ENCODE measurements at places on chromosomes 7 and 10. TPM values are rescaled to one million over a fixed set of nuclear protein-coding genes. Genes with fewer than 3 reads are reported as not detected.

DNA sequence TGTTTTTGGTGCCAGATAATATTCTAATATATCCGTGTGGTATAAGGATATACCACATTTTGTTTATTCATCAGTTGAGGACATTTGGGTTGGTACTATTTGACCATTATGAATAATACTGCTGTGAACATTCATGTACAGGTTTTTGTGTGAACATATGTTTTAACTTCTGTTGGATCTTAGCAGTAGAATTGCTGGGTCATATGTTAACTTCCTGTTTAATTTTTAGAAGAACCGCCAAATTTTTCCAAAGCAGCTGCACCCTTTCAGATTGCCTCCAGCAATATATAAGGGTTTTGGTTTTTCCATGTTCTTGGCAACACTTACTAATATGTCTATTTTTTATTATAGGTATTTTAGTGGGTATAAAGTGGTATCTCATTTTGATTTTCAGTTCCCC, 22.8 kb downstream of the VPS26A start:
- no peak for DNase-seq

GRCh38 chr7:129789652-129790051, 163.1 kb downstream of the UBE2H start:
- DNase-seq: no peak

- DNase-seq: no peak
Measured at GRCh38 chr10:34018129-34018528, 683.7 kb upstream of the NRP1 start.

Gene PTF1A
- not detected for total RNA-seq

Gene AKR1D1
- 37.0 TPM for total RNA-seq

- DNase-seq: no peak
Measured at GRCh38 chr7:121307021-121307574, 21.7 kb upstream of the WNT16 start.

Gene MUC3A
- total RNA-seq: not detected

- DNase-seq: no peak
Measured at GRCh38 chr10:4399556-4399955, 426.5 kb upstream of the AKR1E2 start.
